ENCODE measurements at places on chromosomes 6 and 20.

- no peak for DNase-seq
These were observed 1.0 kb upstream of the XRN2 start for GRCh38 chr20:21301940-21302663.

DNA sequence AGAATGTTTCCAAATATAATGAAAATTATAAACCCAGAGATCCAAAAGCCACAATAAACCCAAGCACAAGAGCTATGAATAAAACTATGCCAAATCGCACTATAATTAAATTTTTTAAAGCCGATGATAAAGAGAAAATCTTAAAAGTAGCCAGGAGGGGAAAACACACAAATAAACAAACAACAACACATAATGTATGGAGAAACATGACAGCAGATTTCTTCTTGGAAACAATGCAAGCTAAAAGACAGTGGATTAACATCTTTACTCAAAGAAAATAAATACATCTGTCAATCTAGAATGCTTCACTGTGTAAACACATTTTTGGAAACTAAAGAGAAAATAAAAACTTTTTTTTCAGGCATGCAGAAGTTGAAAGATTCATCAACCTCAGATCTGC lies 80.3 kb upstream of the RNF24 start:
- DNase-seq, result no peak

DNA sequence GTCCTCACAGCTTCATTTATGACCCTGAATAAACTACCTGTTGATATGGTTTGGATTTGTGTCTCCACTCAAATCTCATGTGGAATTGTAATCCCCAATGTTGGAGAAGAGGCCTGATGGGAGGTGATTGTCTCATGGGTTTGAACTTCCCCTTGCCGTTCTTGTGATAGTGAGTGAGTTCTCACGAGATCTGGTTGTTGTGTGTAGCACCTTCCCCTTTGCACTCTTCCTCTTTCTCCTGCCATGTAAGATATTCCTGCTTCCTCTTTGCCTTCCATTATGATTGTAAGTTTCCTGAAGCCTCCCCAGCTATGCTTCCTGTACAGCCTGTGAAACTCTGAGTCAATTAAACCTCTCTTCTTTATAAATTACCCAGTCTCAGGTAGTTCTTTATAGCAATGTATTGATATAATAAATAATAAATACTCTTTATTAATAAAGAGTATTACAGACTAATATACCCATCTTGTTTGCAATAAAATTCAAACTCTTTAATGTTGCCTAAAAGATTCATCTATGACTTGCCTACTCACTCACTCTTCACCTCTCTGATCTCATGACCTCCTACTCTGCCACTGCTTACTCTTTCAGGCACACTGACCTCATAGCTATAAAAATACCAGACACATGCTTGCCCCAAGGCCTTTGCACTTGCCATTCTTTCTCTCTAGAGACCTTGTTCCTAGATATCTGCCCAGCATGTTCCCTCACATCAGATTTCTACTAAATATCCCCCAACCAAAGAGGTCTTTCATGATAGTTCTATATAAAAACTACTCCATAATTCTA lies 256.4 kb upstream of the MARCKS start:
- DNase-seq, result no peak

DNA sequence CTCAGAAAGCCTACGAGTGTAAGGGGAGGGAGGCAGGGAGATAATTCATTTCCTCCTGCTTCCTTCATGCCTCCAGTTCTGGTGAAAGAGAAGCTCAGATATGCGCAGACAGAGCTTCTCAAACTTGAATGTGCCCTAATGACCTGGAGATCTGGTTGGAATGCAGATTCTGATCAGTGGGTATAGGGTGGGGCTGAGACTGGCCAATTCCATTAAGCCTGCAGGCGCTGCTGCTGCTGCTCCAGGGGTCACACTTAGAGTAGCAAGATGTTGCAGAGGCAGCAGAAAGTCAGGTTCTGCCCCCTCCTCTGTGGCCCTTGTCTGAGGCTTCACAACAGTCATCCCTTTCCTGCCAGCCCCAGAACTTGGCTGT lies 161.0 kb downstream of the DHX35 start:
- DNase-seq, result no peak

- no peak for DNase-seq
These were observed 96.9 kb downstream of the JPH2 start for GRCh38 chr20:44089987-44090674.

DNA sequence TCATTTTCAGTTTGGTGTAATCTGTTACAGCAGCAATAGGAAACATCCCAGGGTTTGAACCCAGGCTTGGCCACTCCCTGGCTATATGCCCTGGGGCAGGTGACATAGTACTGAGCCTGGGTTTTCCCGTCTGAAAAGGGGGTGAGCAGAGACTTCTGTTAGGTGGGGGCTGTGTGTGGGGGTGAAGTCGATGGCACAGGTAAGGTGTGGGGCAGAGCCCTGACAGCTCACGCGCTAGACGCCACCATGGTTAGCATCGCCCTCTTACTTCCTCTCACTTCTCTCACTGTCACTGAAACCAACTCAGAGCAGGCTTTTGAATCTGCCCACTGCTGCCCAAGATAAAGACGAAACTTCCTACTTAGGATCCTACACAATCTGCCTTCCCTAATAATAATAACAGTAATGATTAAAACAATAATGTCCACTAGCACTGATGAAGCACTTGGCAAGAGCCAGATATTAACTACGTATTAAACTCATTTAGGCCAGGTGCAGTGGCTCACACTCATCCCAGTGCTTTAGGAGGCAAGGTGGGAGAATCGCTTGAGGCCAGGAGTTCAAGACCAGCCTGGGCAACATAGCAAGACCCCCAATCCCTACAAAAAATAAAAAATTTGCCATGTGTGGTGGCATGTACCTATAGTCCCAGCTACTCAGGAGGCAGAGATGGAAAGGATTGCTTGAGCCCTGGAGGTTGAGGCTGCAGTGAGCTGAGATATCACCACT lies 117.9 kb upstream of the PTPN1 start:
- DNase-seq, result no peak

DNA sequence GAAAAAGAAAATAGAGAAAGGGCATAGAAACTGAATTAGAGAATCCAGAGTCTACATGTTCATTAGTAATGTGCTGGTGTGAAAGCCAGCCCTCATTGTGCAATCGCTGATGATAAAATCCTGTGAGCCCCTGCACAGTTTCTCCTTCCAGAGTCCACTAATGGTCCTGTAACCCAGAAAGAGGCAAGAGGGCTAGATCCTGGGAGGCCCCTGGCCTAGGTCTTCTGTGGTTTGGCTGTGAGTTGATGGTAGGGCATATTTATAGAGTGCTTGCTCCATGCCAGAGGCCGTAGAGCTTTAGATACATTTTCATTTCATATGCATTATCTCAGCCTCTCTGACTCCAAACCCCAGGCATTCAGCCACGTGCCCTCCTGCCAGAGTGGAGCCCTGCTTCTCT lies 94.9 kb upstream of the MTHFD1L start:
- no peak for DNase-seq

Measured in stimulated activated CD8-positive, alpha-beta memory T cell treated with anti-CD3 and anti-CD28 coated beads, Interleukin-4, amount 100 ng/mL, for 1 hour (primary cell).